ENCODE measurements at places on chromosomes 3 and 15. TPM values are rescaled to one million over a fixed set of nuclear protein-coding genes. Genes with fewer than 3 reads are reported as not detected.

GRCh38 chr3:128786434-128787020 lies 60.5 kb downstream of the RAB7A start:
- peak; percentile 25 for DNase-seq
- H3K27ac ChIP-seq, result no peak overlapping the region
- peaks cover 17% of the 10 kb centered on the region for H3K4me1 ChIP-seq

DNA sequence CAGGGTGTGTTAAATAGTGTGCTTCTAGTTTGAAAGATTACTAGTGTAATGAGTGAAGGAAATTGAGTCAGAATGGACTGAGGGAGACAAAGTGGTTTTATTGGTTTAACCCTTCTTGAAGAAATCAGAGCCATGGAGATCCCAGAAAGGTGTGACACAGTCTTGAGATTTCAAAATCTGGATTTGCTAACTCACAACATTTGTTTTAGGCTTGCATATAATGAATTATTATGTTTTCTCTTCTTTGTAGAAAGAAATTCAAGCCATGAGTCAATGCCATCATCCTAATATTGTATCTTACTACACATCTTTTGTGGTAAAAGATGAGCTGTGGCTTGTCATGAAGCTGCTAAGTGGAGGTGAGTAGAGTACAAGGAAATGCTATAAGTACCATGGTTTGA lies 25.1 kb downstream of the OXSR1 start:
- no peak overlapping the region for H3K27ac ChIP-seq
- H3K36me3 ChIP-seq, result peaks cover 2% of the 10 kb centered on the region
- no peak overlapping the region for H3K4me3 ChIP-seq
- no peaks in the 10 kb centered on the region for H3K27me3 ChIP-seq

DNA sequence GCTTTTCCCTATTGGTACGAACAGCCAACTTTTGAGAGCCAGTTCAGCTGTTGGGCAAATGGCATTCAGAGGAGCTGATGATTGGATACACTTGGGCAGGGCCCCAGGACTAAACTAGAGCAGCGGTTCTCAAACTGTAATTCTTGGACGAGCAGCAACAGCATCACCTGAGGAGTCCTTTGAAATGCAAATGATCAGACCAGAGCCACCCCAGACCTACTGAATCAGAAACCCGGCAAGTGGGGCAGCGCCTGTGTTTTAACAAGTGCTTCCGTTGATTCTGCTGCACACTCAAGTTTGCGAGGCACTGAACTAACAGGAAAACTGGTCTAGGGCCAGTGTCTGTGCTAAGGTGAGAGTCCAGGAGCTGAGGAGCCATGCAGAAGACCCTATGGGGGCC lies 239.7 kb downstream of the UACA start:
- H3K27ac ChIP-seq, result no peak overlapping the region
- no peak for DNase-seq
- no peak overlapping the region for H3K4me3 ChIP-seq

DNA sequence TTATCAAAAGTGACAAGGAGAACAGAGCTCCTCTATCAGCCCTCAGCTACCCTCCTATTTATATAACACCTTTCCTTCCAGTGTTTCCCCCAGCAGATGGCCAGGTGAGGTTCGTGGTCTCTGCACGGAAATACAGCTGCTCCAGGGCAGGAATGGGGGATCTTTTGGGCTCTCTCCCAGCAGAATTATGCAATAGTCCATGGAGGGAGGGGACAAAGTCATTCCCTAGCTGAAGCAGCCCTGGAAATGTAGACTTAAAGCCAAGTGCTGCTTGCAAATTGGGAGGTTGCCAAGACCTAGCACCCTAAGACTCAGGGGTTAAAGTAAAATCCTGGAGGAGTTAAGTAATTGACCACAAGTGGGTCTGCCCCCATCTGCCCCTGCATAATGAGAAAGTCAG lies 256.3 kb downstream of the LRTM1 start:
- no peaks in the 10 kb centered on the region for H3K4me1 ChIP-seq
- no peaks in the 10 kb centered on the region for H3K36me3 ChIP-seq
- H3K27me3 ChIP-seq, result no peaks in the 10 kb centered on the region
- H3K4me3 ChIP-seq, result no peak overlapping the region

- H3K27ac ChIP-seq, result peak overlapping the region; percentile 90
- H3K36me3 ChIP-seq, result peaks cover 3% of the 10 kb centered on the region
- no peak for DNase-seq
- H3K4me3 ChIP-seq, result peak overlapping the region; percentile 33
These were observed 4.8 kb downstream of the CHD2 start for GRCh38 chr15:92904722-92905571.

DNA sequence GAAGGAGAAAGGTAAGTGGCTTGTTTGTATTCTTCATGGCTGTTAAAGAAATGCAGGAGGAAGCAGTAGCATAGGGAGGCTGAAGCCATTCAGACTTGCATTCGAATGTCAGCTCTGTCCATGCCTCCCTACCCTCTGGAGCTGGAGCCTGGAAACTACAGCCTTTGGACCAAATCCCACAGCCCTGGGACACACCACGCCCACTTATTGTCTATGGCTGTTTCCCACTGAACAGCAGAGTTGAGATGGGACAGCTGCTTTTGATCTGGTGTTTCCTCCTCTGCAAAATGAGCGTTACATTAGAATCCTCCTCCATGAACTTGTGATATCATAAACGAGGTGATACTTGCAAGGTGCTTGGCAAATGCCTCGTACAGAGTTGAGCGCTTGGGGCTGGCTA lies 3.6 kb downstream of the FAM107A start:
- H3K4me3 ChIP-seq, result no peak overlapping the region
- H3K4me1 ChIP-seq, result peaks cover 34% of the 10 kb centered on the region
- H3K27ac ChIP-seq, result no peak overlapping the region
- no peak for DNase-seq
- no peaks in the 10 kb centered on the region for H3K27me3 ChIP-seq

- DNase-seq, result no peak
- H3K36me3 ChIP-seq, result peaks cover 3% of the 10 kb centered on the region
- no peaks in the 10 kb centered on the region for H3K27me3 ChIP-seq
- H3K4me1 ChIP-seq, result peaks cover 11% of the 10 kb centered on the region
These were observed 26.6 kb upstream of the STIMATE start for GRCh38 chr3:52923963-52924362.

DNA sequence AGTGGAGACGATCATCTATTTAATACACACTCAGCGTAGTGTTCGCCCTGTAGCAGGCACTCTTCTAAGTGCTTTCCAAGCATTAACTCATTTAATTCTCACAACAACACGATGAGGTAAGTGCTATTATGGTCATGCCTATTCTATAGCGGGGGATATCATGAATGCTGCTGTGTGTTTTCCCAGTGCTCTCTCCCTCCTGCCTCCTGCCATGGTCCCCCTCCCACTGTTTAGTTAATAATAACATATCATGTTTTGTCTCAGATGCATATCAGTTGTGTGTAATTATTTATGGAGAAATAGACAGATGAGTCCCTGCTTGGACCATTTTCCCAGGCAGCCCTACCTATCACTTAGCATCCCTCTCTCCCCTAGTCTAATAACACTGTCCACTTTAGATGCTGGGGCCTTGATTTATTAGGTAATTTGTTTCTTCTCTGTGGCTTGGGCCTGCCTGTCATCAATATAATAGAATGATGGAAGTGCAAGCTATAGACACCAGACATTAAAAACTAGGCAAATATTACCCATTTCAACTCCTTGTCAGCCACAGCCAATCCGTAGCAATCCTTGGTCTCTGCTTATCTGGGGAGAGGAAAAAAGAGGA lies 122.9 kb upstream of the TLE3 start:
- no peak for DNase-seq
- no peaks in the 10 kb centered on the region for H3K36me3 ChIP-seq
- H3K4me1 ChIP-seq, result no peaks in the 10 kb centered on the region
- H3K27me3 ChIP-seq, result no peaks in the 10 kb centered on the region

DNA sequence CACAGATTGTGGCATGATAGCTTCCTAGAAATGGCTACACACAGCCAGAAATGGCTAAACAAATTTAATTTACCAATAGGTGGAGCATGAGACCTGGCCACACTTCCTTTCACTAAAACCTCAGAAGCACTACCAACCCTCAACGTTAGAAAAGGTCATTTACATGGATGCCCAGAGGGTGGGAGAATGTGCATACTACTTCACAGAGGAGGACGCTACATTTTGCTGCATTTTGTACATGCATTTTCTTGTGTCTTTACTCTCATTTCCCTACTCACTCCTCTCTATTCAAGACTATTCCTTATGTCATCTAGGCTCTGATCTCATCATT lies 40.1 kb downstream of the C2CD4B start:
- peak; percentile 73 for DNase-seq
- H3K4me1 ChIP-seq, result peaks cover 43% of the 10 kb centered on the region
- no peaks in the 10 kb centered on the region for H3K27me3 ChIP-seq
- no peaks in the 10 kb centered on the region for H3K36me3 ChIP-seq
- H3K27ac ChIP-seq, result peak overlapping the region; percentile 99

DNA sequence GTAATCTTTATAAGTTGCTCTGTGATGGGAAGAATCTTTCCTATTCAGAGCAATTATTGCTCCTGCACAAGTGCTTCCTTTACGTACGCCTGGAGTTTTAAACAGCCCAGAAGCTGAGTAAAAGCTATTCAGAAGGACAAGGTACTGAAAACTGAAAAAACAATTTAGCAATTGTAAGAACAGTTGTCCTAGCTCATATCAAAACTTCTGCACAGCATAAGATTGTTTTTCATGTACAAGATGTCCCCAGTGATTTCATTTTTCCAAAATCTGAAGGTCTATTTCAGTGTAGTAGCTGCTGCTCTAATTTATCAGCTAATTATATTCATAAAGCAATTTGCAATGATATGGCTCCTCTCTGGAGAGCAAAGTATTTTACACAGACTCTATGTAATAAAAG lies 23.7 kb downstream of the KCNAB1 start:
- DNase-seq, result no peak
- no peak overlapping the region for H3K27ac ChIP-seq
- no peaks in the 10 kb centered on the region for H3K36me3 ChIP-seq
- H3K27me3 ChIP-seq, result peaks cover 10% of the 10 kb centered on the region

- H3K27me3 ChIP-seq, result peaks cover 51% of the 10 kb centered on the region
- no peak overlapping the region for H3K4me3 ChIP-seq
- no peak for DNase-seq
- H3K4me1 ChIP-seq, result no peaks in the 10 kb centered on the region
- H3K36me3 ChIP-seq, result no peaks in the 10 kb centered on the region
- no peak overlapping the region for H3K27ac ChIP-seq
These were observed 1.2 kb upstream of the ADCY5 start for GRCh38 chr3:123449997-123450604.

GRCh38 chr3:142436951-142437585 lies 10.8 kb downstream of the XRN1 start:
- no peaks in the 10 kb centered on the region for H3K36me3 ChIP-seq
- no peak overlapping the region for H3K27ac ChIP-seq
- H3K4me1 ChIP-seq, result peaks cover 5% of the 10 kb centered on the region
- no peak for DNase-seq
- no peak overlapping the region for H3K4me3 ChIP-seq

- no peak overlapping the region for H3K27ac ChIP-seq
- no peak for DNase-seq
- peaks cover 6% of the 10 kb centered on the region for H3K4me1 ChIP-seq
- H3K4me3 ChIP-seq, result no peak overlapping the region
- H3K27me3 ChIP-seq, result no peaks in the 10 kb centered on the region
These were observed 449.7 kb downstream of the FOXP1 start for GRCh38 chr3:71133865-71134264.

DNA sequence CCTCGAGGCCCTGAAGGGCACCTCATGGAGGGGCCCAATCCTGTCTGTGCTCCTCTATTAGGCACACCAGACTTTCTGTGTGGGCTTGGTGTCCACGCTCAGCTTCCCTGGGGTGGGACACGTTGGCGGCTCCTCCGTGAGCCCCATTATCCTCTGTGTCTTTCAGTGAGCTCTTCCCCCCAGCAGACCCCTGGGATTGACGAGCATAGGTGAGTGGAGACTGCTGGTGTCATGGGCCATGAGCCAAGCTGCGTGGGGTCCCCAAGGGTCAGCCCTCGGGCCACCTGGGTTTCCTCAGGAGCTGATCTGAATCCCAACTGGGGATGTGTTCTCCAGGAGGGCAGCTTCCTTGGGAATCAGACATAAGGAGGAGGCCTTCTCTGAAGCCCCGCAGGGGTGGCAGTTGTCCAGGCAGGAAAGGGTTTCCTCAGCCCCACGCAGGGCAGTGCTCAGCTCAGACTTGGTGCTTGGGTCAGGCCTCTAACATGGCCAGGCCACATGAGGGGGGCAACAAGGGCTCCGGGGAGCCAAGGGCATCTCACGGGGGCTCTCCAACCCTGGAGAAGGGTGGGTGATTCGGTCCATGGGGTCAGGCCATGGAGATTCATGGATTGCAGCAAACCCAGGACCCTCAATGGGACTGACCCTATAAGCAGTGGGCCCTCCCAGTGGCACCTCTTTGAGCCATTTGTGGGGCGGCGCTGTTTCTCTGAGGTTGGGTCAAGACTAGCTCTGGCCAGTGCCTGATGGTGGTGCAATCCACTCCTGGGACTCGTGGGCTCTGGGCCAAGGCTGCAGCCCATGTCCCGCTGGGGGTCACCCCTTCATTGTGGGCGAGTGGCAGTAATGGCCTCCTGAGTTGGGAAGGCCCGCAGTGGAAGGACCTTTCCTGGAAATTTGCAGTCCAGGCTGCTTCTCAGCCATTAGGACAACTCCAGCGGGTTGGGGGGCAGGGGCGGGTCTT lies 222.5 kb downstream of the SNRPN start:
- DNase-seq, result no peak
- H3K36me3 ChIP-seq, result no peaks in the 10 kb centered on the region
- no peaks in the 10 kb centered on the region for H3K27me3 ChIP-seq
- no peaks in the 10 kb centered on the region for H3K4me1 ChIP-seq
- H3K27ac ChIP-seq, result no peak overlapping the region

GRCh38 chr3:148226246-148226645 lies 471.5 kb upstream of the AGTR1 start:
- H3K27ac ChIP-seq, result no peak overlapping the region
- H3K4me1 ChIP-seq, result no peaks in the 10 kb centered on the region
- DNase-seq, result no peak
- H3K27me3 ChIP-seq, result no peaks in the 10 kb centered on the region

- H3K36me3 ChIP-seq, result peaks cover 82% of the 10 kb centered on the region
- peak overlapping the region; percentile 1 for H3K4me3 ChIP-seq
- H3K4me1 ChIP-seq, result peaks cover 7% of the 10 kb centered on the region
These were observed 11.0 kb downstream of the THBS1 start for GRCh38 chr15:39591896-39592315.

- peaks cover 36% of the 10 kb centered on the region for H3K4me1 ChIP-seq
- H3K36me3 ChIP-seq, result no peaks in the 10 kb centered on the region
- no peak overlapping the region for H3K27ac ChIP-seq
- no peaks in the 10 kb centered on the region for H3K27me3 ChIP-seq
- DNase-seq, result no peak
- H3K4me3 ChIP-seq, result no peak overlapping the region
These were observed 89.2 kb downstream of the FBN1 start for GRCh38 chr15:48556159-48556897.

- no peak overlapping the region for H3K4me3 ChIP-seq
- DNase-seq, result peak; percentile 22
- no peak overlapping the region for H3K27ac ChIP-seq
- no peaks in the 10 kb centered on the region for H3K36me3 ChIP-seq
These were observed 28.9 kb downstream of the ALDH1A2 start for GRCh38 chr15:58036579-58036978.

The TASOR gene
- total RNA-seq, result 44.5 TPM

The GABRG3 gene
- total RNA-seq, result not detected

The HMCES gene
- total RNA-seq, result 38.9 TPM

The CCDC54 gene
- not detected for total RNA-seq

The PRICKLE2 gene
- 7.1 TPM for total RNA-seq

The PSTPIP1 gene
- total RNA-seq, result not detected

The KLHL18 gene
- 47.2 TPM for total RNA-seq

The MED12L gene
- total RNA-seq, result 0.23 TPM

The ARPP21 gene
- not detected for total RNA-seq

The GOLGA6L7 gene
- total RNA-seq, result not detected

The ALG1L2 gene
- not detected for total RNA-seq

The IQCB1 gene
- total RNA-seq, result 21.6 TPM
